Omental fat pad (tissue), 4 donors: ENCODE measurements at places on chromosomes 5 and 9. TPM values are rescaled to one million over a fixed set of nuclear protein-coding genes. Genes with fewer than 3 reads are reported as not detected.

DNA sequence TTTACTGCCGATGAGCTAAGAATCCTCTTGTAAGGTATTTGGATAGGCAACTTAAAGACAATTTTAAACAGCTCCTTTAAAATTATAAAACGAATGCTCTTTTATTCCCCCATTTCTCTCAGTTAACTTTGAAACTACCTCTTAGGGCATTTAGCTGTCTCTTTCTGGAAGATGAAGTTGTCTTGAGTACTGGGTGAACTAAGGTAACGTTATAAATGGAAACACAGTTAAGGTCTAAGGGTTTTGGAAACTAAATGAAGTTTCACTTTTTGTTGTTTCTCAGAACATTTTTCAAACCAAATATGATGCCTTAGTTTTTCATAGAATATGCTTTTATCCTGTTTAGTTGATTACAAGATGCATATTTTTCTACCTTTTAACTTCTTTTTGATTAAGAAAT lies 6.8 kb downstream of the UBE2R2 start:
- no peak for DNase-seq

DNA sequence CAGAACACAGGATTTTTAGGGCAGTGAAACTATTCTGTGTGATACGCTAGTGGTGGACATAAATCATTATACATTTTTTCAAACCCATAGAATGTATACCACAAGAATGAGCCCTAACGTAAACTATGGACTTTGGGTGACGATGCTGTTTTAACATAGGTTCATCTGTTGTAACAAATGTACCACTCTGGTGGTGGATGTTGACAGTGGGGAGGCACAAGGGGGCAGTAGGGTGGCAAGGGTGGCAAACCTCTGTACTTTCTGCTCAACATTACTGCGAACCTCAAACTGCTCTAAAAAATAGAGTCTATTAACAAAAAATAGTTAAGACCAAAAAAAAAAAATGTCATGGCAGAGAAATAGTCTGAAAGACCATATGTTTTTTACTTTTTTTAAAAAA lies 9.1 kb upstream of the MVB12B start:
- no peak for DNase-seq

- DNase-seq = no peak
These were observed 108.4 kb upstream of the PRSS3 start for GRCh38 chr9:33686942-33687341.

DNA sequence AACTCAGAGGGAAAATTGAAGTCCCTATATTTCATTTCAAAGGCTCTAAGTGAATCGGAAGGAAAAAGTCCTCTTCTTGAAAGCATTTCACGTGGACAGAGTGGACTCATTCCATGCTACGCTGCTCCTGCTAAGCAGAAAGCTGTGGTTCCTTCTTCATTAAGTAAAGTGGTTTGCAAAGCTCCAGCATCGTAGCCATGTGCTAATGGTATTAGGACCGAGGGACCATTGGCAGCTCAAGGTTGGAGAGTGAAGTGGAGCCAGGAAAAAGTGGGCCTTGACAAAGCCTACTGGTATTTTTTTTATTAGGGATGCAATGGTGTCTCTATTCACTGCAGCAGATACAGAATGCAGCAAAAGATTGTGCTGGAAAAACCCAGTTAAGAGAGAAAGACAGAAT lies 16.4 kb upstream of the SEMA4D start:
- DNase-seq = no peak

DNA sequence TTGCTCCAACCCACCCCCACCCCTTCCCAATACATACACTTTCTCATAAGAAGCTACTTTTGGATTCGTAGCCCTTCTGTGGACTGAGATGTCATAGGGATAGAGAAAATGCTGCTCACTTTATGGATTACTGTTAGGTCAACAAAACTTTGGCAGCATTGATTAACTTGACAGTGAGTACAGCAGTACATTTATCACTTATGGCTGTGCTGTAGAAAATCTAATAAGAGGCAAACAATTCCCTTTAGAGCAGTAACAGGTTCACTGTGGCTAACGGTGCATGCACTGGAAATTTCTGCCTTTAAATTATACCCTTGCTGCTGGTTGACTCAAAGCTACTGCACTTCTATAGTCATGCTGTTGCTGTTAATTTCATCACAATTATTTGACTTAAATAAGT lies 59.2 kb downstream of the PPIC start:
- no peak for DNase-seq

Gene PRLR
- 1.3 TPM for total RNA-seq

DNA sequence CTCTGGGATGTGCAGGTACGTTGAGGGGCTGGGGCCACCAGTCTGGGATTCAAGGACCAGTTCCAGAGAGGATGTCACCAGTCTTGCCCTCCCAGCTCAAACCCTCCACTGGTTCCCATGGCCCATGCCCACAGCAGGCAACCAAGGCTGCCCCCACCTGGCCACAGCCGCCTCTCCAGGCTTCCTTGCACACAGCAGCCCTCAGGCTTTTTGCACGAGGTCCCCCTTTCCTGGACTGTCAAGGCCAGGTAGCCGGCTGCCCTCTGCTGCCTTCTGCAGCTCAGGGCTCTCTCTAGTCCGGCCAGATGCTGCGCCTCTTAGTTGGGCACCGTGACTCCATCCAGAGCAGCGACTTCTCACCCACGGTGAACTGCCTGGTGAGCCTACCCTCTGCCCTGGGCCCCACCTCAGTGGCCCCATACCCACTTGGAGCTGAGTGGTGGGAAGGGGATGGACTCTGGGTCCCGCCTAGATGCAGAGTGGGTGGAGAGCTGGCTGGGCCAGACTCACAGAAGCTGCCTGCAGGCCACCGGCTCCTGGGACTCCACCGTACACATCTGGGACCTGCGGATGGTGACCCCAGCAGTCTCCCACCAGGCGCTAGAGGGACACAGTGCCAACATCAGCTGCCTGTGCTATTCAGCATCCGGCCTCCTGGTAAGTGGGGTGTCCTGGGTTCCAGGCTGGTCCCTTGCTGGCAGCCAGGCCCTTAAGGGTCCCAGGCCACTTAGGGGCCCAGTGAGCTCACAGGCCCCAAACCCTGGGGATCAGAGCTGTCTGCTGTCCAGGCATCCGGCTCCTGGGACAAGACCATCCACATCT lies 2.9 kb downstream of the WDR38 start:
- DNase-seq = no peak
